ENCODE measurements at places on chromosomes 6 and 20.

DNA sequence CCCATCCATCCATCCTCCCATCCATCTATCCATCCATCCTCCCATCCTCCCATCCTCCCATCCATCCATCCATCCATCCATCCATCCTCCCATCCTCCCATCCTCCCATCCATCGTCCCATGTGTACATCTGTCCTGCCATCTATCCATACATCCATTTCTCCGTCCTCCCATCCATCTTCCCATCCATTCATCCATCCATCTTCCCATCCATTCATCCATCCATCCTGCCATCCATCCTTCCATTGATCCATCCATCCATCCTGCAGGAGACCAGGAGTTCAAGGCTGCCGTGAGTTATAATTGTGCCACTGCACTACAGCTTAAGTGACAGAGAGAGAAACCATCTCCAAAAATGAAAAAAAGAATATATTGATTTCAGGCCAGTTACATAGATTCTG lies 356.5 kb downstream of the CDH26 start:
- no peak for DNase-seq

GRCh38 chr6:38153798-38154345 lies 334.3 kb downstream of the ZFAND3 start:
- no peak for DNase-seq

DNA sequence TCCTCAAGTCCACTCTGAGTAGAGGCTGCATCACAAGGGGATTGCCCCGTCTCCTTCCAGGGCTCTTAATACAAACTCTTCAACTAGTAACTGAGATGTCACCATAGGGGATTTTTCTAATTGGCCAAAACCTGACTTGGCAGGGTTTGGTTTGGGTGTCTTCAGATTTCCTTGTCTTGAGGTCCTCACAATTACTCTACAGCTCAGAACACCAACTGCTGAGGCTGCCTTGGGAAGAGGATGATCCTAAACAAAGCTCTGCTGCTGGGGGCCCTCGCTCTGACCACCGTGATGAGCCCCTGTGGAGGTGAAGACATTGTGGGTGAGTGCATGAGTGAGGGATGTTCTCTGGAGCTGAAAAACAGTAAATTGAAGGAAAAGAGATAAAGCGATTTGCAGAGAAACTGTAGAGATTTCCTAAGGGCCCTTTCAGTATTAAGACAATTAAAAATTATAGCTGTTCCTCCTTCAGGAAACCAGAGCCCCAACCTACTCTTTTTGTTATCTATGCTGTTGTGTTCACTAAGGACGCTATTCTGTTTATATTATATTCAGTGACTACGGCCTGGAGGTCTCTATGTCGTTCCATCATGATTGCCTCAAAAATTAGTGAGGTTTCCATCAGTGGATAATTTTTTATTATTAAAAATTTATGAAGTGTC lies at the start of gene HLA-DQA1:
Gene HLA-DQA1, plus strand, starts transcription at position 188 of the 662 bp plus-strand sequence. Its CDS starts 53 bp downstream, at position 241.
- DNase-seq: no peak

DNA sequence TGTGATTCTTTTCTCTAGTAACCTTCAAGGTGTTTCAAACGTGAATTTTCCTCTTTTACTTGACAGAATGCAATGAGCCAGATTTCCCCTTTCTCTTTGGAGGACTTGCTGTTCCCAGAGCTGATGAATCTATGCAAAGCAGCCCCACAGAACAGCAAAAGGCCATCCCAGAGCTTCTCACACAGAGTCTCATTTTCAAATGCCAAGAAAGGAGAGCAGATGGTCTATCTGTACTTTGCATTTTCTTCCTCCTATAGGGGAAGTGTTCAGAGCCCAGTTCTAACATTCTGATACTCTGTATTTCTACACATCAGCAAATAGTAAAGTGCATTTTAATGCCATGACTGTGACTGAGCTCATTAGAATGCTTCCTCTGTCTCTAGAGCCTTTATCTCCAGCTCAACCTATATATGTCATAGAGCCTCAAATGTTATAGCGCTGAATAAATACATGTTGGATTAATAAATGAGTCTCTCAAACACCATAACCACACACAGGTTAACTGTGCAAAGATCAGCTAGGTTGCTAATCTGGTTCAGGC lies 81.8 kb upstream of the EYA4 start:
- DNase-seq: peak; percentile 1

- no peak for DNase-seq
Observed at GRCh38 chr20:58208944-58209343, 19.5 kb downstream of the ANKRD60 start.

GRCh38 chr20:1086277-1087213 lies 31.9 kb upstream of the PSMF1 start:
- no peak for DNase-seq

DNA sequence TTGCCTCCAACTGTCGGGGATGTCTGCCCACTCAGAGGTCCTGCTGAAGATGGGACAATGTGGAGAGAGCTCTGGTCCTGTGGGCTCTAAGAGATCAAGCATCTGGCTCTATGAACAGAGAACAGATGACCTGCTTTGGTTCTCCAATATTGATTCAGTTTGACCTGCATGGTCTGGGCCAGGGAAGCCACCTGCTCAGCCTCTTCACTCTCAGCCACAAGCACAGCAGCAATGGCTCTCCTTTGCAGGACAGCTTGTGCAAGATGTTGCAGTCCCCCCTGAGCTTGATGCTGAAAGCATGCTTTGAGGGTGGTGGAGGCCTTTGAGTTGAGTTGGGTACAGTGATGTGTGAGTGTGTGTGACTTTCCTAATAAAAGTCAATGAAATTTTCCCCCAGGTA lies 18.6 kb upstream of the MCM3 start:
- no peak for DNase-seq

- DNase-seq: no peak
Observed at GRCh38 chr6:45709781-45710220, 305.9 kb downstream of the CLIC5 start.
